ENCODE measurements at places on chromosomes 1 and 21. TPM values are rescaled to one million over a fixed set of nuclear protein-coding genes. Genes with fewer than 3 reads are reported as not detected.

DNA sequence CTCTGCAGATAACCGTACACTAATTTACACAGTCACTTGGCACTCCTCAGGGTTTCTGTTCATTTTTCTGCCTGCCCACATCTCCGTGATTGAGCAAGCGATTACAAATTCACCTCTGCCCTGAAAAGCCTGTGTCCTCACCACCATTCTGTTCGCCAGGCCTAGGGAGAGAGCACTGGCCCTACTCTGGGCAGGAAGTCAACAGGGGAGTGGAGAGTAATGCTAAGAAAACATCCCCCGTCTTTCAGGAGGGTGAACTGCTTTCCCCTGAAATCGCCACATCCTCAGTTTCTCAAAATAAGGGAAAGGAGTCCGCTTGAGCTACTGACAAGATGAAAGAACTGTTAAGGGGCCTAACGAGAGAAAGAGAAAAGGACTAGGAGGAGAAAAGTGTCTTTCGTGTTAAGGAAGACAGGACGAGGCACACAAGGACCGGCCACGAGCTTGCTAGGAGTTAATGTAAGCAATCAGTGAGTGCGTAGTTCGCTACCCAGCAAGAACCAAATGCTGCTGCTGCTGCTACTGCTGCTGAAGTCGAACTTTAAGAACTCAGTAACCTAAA lies 632 bp downstream of the PEX19 start:
- no peak for DNase-seq

GRCh38 chr1:94677714-94678113 lies 136.2 kb upstream of the F3 start:
- no peak for DNase-seq

GRCh38 chr1:230408971-230409370 lies 17.2 kb downstream of the PGBD5 start:
- DNase-seq: no peak

- no peak for DNase-seq
Observed at GRCh38 chr1:18316764-18317163, 164.0 kb upstream of the KLHDC7A start.

GRCh38 chr1:67188137-67188536 lies 21.9 kb downstream of the IL23R start:
- no peak for DNase-seq

Gene PLA2G2A
- 332 TPM for total RNA-seq

All from Right ventricle myocardium inferior (tissue), 1 donor.